ENCODE measurements at places on chromosomes 7 and 10. TPM values are rescaled to one million over a fixed set of nuclear protein-coding genes. Genes with fewer than 3 reads are reported as not detected.

The PNLIP gene
- total RNA-seq, result not detected

The SPDYE11 gene
- total RNA-seq, result not detected

The CCL24 gene
- not detected for total RNA-seq

The IFIT1B gene
- not detected for total RNA-seq

The SUN3 gene
- total RNA-seq, result not detected

The DNA2 gene
- 3.6 TPM for total RNA-seq

The IL2RA gene
- not detected for total RNA-seq

The CADPS2 gene
- total RNA-seq, result 82.9 TPM

The RET gene
- total RNA-seq, result 0.17 TPM

The PRLHR gene
- total RNA-seq, result not detected

The TDRD1 gene
- total RNA-seq, result not detected

The SH2D4B gene
- total RNA-seq, result under 0.01 TPM

The ZNF736 gene
- 6.0 TPM for total RNA-seq

The PTPRZ1 gene
- total RNA-seq, result not detected

The C10orf67 gene
- total RNA-seq, result under 0.01 TPM

The NACAD gene
- total RNA-seq, result 0.43 TPM

The GCC1 gene
- total RNA-seq, result 18.6 TPM

The FXYD4 gene
- total RNA-seq, result not detected

The GPR37 gene
- 0.22 TPM for total RNA-seq

The PAX4 gene
- total RNA-seq, result not detected

The SPDYE2B gene
- total RNA-seq, result not detected

The DPYSL4 gene
- total RNA-seq, result 0.76 TPM

The LHFPL3 gene
- not detected for total RNA-seq

The EN2 gene
- under 0.01 TPM for total RNA-seq

The ITGB8 gene
- total RNA-seq, result 1.6 TPM

The KAZALD1 gene
- 0.54 TPM for total RNA-seq
